ENCODE measurements at places on chromosomes 2 and 18.
A peak's percentile ranks its signal among the peaks of the same experiment; 100 is the strongest.

- DNase-seq: no peak
Observed at GRCh38 chr2:166229678-166230023, 101.8 kb upstream of the SCN1A start.

- DNase-seq: no peak
Observed at GRCh38 chr2:240892356-240892755, 3.6 kb downstream of the MAB21L4 start.

DNA sequence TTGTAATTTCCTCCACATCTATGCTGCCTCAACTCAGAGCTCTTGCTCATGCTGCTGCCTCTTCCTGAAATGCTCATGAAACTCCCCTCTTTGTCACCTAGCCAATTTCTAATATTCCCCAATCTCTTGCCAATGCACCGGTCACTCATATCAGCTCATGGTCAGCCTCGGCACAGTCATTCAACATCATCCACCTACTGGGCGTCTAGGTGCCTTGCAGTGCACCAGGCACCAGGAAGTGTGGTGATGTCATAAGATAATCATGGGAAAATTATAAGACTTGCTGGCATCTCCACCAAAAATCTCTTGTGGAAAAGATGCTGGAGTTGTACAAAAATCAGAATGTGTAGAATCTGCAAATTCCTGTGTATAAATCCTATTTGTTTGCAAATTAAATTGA is 52.6 kb upstream of the RAB27B start:
- DNase-seq: peak; percentile 87

DNA sequence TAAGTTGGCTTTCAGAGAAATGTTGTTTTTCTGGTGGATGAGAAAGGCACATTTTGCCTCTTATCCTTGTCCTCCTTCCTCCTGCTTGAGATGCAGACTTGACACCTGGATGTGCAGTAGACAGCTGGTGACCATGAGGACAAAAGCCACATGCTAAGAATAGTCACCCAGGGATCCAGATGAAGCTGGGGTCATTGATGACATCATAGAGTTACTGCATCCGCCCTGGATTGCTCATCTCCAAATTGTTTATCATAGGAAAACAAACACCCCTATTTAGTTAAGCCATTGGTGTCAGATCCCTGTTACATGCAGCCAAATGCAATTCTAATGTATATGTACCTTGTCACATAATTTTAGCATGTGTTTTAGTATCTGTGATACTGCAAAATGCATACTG is 16.3 kb upstream of the SLC1A4 start:
- DNase-seq: no peak

DNA sequence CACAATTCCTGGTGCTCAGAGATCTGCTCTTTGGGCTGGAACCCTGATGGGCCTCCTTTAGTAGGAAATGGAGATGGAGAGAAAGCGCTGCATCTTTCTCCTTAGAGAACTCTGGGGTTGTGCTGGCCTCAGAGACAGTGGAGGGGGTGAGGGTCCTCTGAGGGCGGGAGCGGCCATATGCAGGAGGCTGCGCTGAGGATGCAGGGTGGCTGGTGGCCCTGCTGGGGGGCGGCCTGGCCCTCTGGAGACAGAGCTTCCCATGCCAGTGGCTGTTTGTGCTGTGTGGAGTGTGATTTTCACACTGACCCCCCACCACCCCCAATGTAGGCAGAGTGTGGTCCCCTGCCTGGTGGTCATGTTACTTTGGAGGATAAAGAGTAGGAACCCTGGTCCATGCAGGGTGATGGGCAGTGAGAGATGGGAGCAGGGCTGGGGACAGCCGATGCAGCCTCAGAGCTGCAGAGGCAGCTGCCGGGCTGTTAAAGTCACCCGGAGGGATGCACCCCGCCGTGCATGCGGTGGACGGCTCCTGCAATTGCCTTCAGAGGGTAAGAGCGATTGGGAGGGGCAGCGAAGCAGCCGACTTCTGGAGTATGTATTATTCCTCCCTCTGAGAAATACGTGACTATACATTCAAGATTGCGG is 194.6 kb downstream of the FAM210A start:
- no peak for DNase-seq

- DNase-seq: no peak
Observed at GRCh38 chr2:230942371-230942770, 17.3 kb upstream of the GPR55 start.

- no peak for DNase-seq
Observed at GRCh38 chr2:156338578-156338977, 6.1 kb upstream of the NR4A2 start.

- DNase-seq: no peak
Observed at GRCh38 chr18:66872277-66872676, 268.4 kb upstream of the CDH19 start.

DNA sequence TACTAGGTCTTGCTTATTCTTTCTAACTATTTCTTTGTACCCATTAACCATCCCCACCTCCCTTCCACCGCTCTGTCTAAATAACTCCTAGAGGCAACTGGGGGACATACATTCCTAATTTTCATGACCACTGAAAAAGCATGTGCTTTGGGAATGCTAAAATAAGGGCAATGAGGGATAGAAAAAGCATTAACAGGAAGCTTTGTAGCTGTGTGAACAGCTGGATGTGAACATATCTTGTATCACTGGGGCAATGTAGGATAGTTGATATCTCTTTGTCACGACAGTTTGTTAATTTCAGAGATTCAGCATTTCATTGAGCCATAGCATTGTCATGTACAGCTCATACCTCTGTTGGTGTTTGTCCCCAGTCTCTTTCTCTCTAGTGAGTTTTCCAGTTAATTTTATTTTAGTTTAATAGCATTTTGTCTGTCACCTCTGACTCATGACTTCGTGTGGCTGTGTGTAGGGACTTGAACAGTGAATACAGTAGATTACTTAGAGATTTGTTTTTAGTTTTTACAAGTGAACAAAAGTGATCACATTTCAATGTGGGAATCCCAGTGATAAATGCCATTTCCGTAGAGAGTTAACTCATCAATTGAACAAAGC is 230.3 kb upstream of the NRP2 start:
- DNase-seq: no peak

GRCh38 chr18:38971881-38972280 is 1406.3 kb upstream of the CELF4 start:
- DNase-seq: no peak

DNA sequence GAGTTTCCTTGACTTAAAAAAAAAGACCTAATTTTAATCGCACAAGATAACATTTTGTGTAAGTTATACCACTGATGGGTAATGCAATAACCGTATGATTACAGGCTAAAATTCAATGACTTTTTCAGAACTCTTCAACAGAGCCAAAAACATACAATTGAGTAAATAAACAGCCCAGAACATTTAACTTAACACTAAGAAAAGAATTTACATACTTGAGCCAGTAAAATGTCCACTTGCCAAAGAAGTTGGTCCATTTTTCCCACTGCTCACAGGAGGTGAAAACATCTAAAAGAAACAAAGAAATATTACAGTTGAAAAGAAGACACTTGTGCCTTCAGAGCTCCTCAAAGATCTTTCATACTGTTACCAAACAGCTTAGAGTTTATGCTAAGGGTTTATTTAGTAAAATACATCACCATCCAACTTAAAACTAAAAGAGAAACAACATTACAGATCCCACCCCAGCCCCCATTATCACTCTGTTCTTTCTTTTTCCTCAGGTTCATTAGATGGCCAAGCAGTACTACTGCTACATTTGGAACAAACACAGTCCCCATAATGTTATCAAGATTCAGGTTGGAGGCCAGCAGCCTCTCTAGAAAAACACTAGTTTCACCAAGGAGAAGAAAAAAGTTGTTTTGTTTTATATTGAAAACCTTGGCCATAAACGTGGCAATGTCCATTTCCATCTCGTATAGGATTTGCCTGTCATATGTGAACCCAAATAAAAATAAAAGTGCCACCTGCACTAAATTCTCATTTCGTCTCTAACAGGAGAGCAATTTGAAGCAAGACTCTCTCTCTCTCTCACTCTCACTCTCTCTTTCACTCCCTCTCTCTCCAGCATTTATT is 2.7 kb downstream of the TCF4 start:
- peak; percentile 2 for DNase-seq

DNA sequence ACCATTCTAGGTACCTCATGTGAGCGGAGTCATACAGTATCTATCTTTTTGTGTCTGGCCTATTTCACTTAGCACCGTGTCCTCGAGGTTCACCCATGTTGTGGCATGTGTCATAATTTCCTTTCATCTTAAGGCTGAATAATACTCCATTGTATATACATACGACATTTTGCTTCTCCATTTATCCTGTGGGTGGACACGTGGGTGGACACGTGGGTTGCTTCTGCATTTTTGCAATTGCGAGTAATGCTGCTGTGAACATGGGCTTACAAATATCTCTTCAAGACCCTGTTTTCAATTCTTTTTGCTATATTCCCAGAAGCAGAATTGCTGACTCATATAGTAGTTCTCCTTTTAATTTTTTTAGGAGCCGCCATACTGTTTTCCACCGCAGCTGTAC is 243.6 kb upstream of the EPAS1 start:
- DNase-seq: no peak

- peak; percentile 44 for DNase-seq
Observed at GRCh38 chr18:35803551-35803950, 168.9 kb upstream of the RMP24 start.

GRCh38 chr2:234293973-234294372 is 202.9 kb downstream of the ARL4C start:
- DNase-seq: no peak

DNA sequence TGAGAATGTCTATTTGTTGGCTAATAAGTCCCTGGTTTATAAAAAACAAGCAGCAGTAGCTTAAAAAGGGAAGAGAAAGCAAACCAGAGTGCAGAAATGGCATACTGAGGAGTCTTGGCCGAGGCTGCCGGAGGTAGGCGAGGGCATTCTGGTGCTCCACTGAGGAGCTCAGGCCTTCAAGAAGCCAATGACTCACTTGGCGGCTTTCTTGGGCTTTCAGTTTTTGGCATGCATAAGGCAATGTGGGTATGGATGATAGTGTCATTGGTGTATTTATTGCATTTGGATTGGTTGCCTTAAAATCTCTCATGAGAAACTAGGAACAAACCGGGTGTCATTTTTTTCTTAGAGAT is 119.6 kb upstream of the ARL5A start:
- DNase-seq: peak; percentile 3

DNA sequence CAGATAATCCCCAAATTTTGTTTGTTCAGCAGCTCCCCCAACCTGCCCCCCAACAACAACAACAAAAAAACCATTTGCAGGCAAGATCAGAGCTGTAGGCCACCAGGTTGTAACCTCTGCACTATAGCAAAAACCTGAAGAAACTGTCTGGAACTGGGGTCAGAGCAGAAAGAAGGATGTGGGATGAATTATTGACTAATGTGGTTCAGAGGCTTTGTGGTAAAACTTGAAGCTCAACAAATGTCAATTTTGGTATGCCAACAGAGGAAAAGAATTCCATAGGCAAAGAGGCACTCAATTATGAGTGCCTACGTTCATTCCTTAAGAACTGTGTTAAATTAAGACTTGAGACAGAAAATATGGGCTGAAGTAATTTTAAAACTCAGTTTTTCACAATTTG is 255.1 kb downstream of the STK39 start:
- no peak for DNase-seq

GRCh38 chr2:37779139-37779538 is 107.7 kb upstream of the CDC42EP3 start:
- no peak for DNase-seq

DNA sequence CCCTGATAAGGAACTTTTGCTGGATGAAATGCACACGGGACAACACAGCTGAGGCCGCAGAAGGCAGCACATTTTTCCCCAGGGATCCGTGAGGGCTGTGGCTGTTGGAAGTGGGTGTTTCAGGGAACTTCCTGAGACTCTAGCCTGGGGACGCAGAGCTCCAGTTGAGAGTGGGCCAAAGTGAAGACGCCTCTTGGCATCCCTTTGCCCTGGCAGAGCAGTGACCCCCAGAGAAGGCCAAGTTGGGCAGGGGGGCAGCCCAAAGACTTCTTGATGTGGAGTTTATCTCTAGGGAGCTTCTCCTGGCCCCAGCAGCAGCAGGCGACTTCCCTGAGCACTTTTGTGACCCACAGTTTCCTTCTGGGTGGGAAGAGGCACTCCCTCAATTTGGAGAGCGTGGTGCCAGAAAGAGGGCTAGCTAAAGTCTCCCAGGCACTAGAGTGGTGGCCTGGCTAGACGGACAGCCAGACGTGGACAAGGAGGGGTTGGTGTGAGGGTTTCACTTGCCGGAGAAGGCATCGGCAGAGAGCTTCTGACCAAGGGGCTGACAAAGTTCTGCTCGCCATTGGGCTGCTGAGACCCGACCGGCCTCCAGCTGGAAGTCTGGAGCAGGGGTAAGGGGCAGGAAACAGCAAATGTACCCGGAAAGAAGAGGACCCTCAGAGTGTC is 108.8 kb downstream of the ACKR3 start:
- no peak for DNase-seq

- no peak for DNase-seq
Observed at GRCh38 chr2:225112362-225113126, 70.3 kb upstream of the DOCK10 start.

DNA sequence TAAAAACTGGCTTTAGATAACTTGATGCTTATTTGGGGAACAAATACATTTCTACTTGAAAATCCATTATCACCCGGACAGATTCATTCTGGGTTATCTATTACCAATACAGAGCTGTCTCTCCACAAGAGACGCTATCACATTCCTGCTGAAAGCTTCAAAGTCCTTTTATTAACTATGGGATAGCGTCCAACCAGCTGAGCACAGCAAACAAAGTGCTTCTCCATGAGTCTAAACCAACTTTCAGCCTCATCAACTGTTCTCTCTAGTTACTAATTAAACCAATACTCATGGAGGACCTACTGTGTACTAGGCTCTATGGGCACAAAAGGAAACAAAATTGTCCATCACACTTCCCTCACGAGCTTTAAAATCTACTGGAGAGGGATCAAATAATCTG is 132.8 kb downstream of the L3MBTL4 start:
- no peak for DNase-seq

- no peak for DNase-seq
Observed at GRCh38 chr2:144683107-144683753, 163.3 kb upstream of the ZEB2 start.

DNA sequence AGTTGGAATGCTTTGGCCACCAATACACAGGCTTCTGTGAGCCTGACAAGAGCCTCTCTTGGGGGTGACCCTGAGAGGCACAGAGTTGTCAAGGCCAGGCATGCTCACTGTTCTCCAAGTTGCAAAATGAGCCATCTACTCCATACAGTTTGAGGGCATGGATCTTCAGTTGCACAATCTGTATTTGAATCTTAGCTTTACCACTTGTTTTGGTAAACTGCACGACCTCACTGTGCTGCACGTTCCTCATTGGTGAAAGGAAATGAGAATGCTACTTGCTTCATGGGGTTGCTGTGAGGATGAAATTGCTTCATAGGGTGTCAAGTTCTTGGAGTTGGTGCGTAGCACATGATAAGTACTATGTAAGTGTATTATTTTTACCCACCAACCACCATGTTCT is 12.0 kb upstream of the HAAO start:
- DNase-seq: peak; percentile 80

- no peak for DNase-seq
Observed at GRCh38 chr18:48992133-48992532, 41.4 kb upstream of the SMAD7 start.

GRCh38 chr2:184906160-184906559 is 307.8 kb downstream of the ZNF804A start:
- DNase-seq: no peak

DNA sequence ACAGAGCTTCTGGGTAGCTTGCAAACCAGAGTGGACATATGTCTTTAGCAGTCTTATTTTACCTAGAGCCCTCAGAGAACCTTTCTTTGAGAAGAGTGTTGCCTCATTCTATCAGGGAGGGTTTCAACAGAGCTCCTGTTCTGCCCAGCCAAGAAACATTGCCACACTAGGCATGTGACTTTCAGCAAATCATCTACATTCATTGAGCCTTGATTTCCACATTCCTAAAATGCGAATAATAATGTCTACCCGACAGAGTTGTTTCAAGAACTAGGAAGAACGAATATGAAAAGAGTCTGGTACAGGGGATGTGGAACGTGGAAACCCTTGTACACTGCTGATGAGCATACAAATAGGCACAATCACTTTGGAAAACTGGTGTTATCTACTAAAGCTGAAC is 7.8 kb upstream of the PRKAG3 start:
- peak; percentile 94 for DNase-seq

Measured in amniotic epithelial cell (primary cell).